ENCODE measurements at places on chromosomes 6 and 20. TPM values are rescaled to one million over a fixed set of nuclear protein-coding genes. Genes with fewer than 3 reads are reported as not detected.

PNLDC1 gene
- total RNA-seq: 0.27 TPM

C6orf58 gene
- not detected for total RNA-seq

SLPI gene
- total RNA-seq: 1,714 TPM

CNR1 gene
- 21.1 TPM for total RNA-seq

ACTL10 gene
- 1.3 TPM for total RNA-seq

RSPH9 gene
- 2.6 TPM for total RNA-seq
